CD4-positive, alpha-beta T cell treated with Interleukin-12 subunit alpha and Interleukin-12 subunit beta, for 1 hour (primary cell): ENCODE measurements at places on chromosomes 11 and 22.

- DNase-seq: no peak
These were observed 60.2 kb downstream of the TNRC6B start for GRCh38 chr22:40237788-40238424.

DNA sequence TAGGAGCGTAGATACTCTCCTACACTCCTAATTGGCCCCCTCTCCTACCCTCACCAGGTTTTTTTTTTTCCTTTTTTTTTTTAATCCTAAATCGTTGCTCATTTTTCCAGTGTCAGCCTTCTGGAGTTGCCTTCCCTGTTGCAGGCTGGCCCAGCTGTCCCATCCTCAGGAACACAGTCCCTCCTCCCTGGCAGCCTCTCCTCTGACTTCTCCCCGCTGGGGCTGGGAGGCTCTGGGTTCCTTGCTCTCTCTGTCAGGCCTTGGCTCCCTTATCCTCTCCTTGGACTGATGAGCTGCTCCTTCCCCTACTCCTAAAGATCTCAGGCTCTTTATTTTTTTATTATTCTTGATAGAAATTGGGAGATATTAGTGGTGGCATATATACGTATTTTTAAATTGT is 62.2 kb downstream of the PKNOX2 start:
- no peak for DNase-seq

- no peak for DNase-seq
These were observed 109.2 kb downstream of the FAM76B start for GRCh38 chr11:95680169-95680929.

DNA sequence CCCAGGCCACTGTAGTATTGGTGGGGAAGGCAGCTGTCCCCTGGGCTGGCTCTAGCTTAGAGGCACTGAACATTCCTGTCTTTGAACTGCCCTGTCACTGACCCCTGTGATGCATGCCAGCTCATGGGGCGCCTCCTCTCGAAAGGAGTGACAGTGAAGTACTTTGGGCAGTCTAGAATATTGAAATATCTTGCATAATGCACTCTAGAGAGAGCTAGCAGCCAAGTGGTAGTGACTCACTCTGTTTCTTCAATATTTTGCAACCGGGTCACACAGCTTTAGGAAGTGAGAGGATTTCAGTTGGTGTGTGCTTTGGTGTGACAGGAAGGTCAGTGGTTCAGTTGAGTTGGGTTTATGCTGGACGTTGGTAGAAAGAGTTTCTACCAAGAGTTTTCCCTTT is 35.5 kb upstream of the ST14 start:
- peak; percentile 13 for DNase-seq

- no peak for DNase-seq
These were observed 48.8 kb downstream of the MYEOV start for GRCh38 chr11:69342588-69343330.

DNA sequence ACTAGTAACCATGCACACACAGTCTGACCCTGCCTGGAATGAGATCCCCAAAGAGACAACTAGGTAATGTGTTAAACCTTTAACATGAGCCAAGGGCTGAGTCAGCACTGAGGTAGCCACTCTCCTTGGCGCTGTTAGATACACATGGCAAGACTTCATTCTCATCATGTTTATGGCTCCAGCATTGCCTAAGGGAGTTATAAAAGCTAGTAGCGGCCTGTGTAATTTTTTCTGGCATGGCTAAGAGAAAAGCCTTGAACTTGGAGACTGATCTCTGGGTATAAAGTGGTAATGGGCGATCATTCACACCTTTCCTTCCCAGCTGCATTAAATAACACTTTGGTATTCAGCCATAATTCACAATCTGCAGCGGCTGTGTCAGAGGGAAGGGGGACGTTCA is 779.7 kb upstream of the LRRC4C start:
- DNase-seq: no peak
